Ureter (tissue), 1 donor: ENCODE measurements at places on chromosomes 2 and 18. TPM values are rescaled to one million over a fixed set of nuclear protein-coding genes. Genes with fewer than 3 reads are reported as not detected.

The TRPM8 gene
- not detected for total RNA-seq

The CREG2 gene
- 1.8 TPM for total RNA-seq

The GKN2 gene
- total RNA-seq = not detected

The SUCLG1 gene
- total RNA-seq = 90.7 TPM

The GPAT2 gene
- total RNA-seq = 6.7 TPM

The MAP3K20 gene
- total RNA-seq = 77.6 TPM

The FEV gene
- not detected for total RNA-seq

The SCN9A gene
- 3.1 TPM for total RNA-seq

The C2orf15 gene
- total RNA-seq = 4.9 TPM
